ENCODE measurements at places on chromosomes 7 and 10.

GRCh38 chr10:4407783-4408182 is 418.2 kb upstream of the AKR1E2 start:
- peak; percentile 8 for DNase-seq

DNA sequence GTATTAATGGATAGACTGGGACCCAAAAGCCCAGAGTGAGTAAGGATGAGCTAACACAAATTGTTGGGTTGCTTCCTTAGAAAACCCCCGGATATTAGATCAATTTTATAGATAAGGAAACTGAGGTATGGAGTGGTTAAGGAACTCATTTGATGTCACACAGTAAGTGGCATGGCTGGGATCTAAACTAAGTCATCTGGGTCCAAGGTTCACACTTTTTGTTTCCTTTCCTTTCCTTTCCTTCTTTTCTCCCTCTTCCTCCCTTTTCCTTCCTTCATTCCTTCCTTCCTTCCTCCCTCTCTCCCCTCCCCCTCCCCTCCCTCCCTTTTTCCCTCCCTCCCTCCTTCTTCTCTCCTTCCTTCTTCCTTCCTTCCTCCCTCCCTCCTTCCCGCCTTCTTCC is 469.5 kb downstream of the TYW1 start:
- no peak for DNase-seq

DNA sequence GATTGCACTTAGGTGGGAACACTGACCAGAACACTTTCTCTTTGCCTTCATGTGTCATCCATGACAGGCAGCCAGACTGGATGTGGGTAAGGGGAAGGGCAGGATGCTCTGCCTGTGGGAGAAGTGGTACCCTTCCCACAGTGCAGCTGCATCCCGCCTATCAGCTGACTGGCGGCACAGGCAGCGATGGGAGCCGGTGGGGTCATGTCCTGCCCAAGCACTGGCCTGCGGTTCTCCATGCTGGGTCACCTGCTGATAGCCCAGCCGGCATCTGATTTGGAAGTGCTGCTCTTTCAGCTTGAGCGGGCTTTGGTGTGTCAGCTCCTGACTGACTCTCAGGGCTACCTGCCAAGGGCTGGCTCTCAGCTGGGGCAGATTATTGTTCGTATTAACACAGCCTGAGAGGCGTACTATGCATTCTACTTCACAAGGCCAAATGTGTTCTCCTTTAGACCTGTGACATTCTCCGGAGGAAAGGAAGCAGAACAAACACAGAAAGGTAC is 105.2 kb upstream of the PDLIM1 start:
- DNase-seq = no peak

DNA sequence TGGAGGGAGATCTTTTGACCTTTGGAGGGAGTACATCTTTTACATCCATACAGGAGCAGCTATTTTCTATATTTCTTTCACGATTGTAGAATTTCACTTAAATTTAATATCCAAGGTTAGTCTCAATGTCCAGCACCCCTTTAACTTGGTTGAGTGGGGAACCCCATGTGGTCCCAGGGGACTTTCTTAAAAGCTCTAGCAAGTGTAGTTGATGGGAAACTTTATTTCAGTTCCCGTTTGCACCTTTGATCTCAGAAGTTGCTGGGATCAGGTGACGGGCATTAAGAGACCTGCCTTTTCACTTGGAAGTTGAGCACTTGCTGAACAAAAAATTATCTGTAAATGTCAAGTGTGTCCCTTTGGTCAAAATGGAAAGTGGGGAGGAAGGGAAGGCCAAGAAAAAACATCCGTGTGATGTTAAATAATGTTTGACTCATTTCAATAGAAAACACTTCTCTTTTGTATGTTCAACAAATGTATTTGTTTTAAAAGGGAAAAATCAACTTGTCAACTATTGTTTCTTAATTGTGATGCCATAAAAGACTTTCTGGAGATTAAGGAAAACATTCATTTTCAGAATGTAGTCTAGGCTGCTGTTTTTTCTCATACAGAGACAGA is 370.1 kb upstream of the GALNT17 start:
- DNase-seq = no peak

Measured in hepatic stellate cell (primary cell).